ENCODE measurements at places on chromosomes 13 and 19. TPM values are rescaled to one million over a fixed set of nuclear protein-coding genes. Genes with fewer than 3 reads are reported as not detected.

CYP2A7 gene
- not detected for total RNA-seq

STK24 gene
- total RNA-seq, result 140 TPM

ELANE gene
- not detected for total RNA-seq

MUC16 gene
- total RNA-seq, result 0.03 TPM

SHISA7 gene
- total RNA-seq, result not detected

PRKD2 gene
- 173 TPM for total RNA-seq

CYP2S1 gene
- total RNA-seq, result 1.1 TPM

ZNF235 gene
- total RNA-seq, result 8.8 TPM

PGPEP1 gene
- 41.3 TPM for total RNA-seq

LRRC63 gene
- 1.5 TPM for total RNA-seq
